Fibroblast of skin of right quadriceps (primary cell): ENCODE measurements at places on chromosomes 3 and 15.

DNA sequence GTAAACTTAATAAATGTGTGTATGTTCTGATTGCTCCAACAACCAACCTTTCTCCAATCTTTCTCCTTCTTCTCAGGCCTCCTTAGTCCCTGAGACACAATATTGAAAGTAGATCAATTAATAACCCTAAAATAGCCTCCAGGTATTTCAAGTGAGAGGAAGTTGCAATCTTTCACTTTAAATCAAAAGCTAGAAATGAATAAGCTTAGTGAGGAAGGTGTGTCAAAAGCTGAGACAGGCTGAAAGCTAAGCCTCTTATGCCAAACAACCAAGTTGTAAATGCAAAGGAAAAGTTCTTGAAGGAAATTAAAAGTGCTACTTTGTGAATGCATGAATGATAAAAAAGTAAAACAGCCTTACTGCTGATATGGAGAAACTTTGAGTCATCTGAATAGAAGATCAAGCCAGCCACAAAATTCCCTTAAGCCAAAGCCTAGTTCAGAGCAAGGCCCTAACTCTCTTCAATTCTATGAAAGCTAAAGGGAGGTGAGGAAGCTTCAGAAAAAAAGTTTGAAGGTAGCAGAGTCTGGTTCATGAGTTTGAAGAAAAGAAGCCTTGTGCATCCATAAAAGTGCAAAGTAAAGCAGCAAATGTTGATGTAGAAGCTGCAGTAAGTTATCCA, 38.6 kb downstream of the CCDC80 start:
- no peak for DNase-seq

DNA sequence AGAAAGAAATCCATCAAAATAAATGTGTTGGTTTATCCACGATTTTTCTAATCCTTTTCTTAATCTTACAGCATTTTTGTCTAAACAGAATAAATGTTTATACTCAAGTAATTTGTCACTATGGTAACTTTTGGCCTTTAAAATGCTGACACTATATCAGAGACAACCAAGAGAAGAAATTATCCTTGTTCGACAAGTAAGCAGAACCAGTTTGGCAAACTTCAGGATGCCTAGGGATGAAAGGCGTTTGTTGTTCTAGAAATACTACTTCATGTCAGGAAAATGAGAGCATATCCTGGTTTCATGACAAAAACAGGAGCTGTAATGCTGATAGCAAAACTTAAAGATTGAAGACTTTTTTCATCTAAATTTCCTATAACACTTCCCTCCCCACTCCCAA, 308.0 kb upstream of the ATP11B start:
- DNase-seq, result no peak

GRCh38 chr3:132380920-132381319, 36.4 kb upstream of the DNAJC13 start:
- DNase-seq, result peak; percentile 6

DNA sequence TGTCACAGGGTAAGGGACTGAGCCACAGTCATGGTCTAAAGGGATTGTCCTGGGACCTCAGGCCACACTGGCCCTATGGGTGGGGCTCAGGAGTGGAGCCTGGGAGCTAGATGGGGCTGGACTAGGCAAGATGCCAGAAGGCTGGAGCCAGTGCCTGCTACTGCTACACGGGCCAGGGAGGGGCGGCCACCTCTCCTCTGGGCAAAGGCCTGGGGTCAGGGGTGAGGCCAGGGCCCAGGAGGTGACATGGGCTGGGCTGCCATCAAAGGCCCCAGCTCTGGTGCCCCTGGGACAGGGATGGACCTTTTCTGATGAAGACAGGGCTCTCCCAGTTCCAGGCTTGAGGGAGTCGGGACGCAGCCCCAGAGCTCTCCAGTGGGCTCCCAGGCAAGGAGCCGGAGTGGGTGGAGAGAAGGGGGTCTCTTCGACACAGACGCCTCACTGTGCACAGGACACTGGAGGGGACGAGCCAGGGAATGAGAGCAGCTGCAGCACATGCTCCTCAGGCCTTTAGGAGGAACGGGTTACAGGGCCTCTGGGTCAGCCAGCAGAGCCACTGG, 62.1 kb upstream of the IQSEC1 start:
- DNase-seq, result no peak

- DNase-seq, result no peak
Observed at GRCh38 chr3:45965653-45966052, 22.4 kb downstream of the CXCR6 start.

GRCh38 chr3:4741404-4742307, 237.6 kb upstream of the BHLHE40 start:
- peak; percentile 96 for DNase-seq
